ENCODE measurements at places on chromosomes 5 and 9.

GRCh38 chr5:32378966-32379365, 65.6 kb downstream of the ZFR start:
- DNase-seq: no peak

DNA sequence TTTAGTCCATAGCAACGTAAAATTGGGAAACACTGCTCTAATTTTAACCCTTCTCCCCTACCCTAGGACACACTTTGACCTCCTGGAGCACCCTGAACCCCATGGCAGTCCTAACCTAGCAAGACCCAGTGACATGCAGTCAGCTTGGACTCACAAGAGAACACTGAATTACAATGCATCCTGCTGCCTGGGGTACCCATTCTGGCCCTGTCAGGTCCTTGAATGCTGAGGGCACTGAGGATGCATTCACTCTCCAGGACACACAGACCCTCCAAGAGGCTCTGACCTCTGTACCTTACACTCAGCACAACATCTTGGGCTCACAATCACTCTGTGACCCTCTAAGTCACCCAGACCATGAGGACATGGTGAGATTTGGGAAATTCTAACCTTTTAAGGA, 1.8 kb upstream of the PROP1 start:
- DNase-seq: no peak

GRCh38 chr5:35665096-35665495, 47.4 kb downstream of the SPEF2 start:
- DNase-seq: no peak

DNA sequence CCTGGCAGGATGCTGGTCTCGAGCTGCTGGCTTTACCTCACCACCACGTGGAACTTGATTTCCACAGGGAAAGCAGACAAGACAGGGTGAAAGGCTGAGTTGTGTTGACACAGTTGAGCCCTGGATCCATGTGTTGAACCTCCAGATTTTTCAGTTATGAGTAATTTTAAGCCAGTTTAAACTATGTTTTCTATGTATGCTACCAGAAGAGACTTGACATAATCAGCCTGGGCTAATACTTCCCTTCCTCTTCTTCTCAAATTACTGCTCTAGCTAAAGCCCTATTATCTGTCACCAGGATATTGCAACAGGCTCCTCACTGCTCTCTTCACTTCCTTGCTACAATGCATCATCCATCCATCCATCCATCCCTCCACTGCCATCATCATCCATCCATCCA, 12.0 kb upstream of the PHYKPL start:
- no peak for DNase-seq

DNA sequence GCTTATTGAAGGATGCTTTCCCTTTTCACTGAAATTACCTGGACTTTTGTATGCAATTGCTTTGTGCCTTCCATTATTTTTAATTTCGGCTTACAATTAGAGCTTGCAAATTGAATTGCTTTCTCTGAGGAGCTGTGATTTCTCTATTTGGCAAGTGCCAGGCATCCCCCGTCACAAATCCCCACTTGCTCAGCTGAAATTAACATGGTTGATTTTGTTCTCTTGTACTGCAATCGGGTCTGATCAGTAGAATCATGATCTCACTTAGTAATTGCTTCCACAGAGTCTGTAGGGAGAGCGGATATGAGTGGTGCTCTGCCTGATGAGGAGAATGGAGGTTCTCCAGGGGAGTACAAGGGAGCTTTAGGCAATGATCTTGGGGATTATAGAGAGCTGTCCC, 495.5 kb upstream of the SGCD start:
- DNase-seq: no peak

DNA sequence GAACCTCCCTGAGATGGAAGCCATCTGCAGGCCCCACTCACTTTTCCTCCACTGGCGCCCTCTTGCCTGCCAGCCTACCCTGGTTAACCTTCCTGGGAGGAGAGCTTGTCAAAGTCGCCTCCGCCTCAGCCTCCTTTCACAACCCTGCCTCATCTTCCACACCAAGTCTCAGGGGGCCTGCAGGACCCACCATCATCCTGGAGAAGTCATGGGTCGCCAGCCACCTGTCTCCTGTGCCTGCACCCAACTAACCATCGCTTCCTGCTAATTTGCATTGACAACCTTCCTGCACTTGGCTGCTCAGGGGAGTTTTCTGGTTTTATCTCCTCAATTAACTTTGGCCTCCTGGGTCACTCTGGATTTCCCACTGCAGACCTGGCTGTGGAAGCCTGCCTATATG, 52.8 kb upstream of the GRHPR start:
- DNase-seq: no peak

GRCh38 chr5:67511911-67512310, 315.3 kb upstream of the CD180 start:
- DNase-seq: no peak

DNA sequence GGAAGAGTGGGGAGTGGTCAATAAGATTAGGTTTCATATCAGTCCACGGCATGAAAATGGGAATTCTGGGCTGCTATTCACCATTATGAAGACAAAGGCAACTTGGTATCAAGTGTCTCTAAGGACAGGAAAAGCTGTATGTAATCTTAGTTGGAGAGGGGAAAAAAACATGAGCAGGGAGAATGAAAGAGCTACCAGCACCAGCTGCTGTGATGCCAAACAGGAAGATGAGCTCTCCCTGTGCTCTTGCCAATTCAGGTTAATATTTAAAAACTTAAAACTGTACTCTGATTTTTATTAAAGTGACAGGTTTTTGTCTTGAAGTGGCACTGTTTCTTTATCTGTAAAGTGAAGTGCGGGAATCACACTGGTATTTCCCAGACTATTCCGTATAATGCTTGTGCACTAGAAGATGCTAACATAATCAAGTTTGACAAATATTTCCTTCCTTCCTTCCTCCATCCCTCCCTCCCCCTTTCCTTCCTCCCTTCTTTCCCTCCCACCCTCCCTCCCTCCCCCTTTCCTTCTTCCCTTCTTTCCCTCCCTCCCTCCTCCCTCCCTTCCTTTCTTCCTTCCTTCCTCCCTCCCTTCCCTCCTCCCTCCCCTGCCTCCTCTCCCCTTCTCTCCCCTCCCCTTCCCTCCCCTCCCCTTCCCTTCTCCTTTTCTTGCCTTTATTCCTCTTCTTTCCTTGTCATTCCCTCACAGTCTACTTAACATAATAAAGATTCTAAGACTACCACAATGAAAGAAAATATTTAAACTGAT, 1383.0 kb upstream of the C9orf72 start:
- DNase-seq: no peak

DNA sequence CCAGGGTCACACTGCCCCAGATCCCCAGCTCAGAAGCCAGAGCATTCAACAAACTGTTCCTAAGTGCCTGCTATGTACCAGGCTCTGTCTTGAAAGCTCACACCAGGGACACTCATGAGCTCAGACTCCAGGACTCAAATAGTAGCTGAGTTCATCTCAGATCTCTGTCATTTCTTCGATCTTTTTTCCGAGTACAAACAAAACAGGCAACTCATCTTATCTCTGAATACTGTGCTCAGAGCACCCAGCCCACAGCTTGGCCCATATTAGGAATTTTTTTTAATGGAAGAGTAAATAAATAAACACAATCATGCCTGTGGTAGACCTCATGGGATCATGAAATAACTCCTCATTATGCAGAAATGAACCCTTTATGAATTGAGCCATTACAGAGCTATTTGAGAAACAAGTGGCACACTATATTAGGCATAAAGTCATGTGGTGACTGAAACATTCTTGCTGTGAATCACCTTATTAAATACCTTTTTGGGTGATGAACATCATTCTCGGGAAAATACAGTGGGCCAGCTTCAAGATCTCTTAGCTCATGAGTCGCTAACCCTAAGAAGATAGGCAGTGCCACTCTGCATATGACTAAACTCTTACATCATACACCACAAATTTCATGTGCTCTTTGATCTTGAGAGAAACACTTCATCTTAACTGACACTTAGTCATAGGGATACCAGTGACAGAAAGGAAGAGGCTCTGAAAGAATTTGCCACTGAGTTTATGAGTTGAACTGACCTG, 9.9 kb downstream of the SH3RF2 start:
- DNase-seq: peak; percentile 28

DNA sequence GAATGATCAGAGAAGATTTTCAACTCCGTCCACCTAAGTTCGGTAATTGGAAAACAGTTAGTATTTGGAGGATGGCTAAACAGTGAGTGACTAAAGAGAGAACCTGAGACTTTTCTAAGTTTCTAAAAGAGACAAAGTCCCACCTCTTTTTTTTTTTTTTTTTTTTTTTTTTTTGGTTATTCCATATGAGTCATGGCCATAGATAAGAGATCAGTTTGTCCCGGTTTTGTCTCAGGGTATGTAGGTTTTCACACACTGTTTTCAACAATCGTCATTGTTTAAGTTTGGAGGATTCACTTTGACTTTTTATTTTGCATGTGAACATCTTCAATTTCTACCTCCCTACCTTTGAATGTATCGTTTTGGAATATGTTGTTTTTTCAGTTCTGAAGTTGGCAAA, 85.9 kb downstream of the NTRK2 start:
- no peak for DNase-seq

DNA sequence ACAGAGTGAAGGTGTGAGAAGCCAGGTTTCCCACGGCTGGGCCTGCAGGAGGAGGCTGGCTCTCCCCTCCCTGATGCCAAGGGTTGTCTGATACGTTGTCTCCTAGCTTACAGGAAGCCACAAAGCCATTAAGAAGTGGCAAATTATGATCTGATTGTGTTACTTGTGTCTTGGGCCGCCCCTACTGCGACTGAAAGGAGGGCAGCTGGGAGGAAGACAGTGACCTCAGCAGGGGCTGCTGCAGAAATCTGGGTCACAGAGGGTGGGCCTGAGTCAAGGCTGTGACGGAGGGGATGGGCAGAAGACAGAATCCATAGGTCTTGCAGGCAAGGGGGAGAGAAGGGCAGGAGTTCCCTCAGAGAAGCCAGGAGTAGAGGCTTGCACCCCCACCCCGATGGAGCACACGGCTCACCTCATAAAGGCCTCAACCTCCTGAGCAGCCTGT, 145.0 kb downstream of the FSTL4 start:
- peak; percentile 40 for DNase-seq

- no peak for DNase-seq
These were observed 957.3 kb downstream of the CDH12 start for GRCh38 chr5:21895766-21896350.

DNA sequence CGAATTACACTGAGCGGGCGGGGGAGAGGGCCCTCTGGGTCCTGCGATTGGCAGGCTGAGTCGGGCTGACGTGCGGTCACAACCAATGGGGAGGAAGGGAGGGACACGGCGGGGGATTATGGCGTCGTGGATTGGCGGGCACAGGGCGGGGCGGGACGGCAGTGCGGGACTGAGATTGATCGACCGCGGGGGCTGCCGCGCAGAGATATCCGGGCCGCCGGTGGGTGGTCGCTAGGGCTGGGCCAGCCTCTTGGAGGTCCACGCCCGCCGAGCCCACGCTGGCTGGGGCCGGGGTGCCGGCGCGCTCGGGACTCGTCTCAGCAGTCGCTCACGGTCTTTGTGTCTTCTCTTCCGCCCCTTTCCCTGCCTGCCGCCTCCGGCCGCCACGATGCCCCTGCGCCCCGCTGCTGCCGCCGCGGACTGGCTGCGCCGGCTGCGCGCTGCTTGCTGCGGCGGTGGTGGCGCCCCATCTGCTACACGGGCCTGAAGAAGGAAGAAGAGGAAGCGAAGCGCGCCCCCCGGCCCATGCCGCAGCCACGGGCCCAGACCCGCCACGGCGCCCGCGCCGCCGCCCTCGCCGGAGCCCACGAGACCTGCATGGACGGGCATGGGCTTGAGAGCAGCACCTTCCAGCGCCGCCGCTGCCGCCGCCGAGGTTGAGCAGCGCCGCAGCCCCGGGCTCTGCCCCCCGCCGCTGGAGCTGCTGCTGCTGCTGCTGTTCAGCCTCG, at the start of gene RGMB:
Gene RGMB (plus strand): TSS at position 200 of the 728 bp plus-strand sequence. CDS start 408 bp downstream, at position 608.
- DNase-seq: peak; percentile 91

DNA sequence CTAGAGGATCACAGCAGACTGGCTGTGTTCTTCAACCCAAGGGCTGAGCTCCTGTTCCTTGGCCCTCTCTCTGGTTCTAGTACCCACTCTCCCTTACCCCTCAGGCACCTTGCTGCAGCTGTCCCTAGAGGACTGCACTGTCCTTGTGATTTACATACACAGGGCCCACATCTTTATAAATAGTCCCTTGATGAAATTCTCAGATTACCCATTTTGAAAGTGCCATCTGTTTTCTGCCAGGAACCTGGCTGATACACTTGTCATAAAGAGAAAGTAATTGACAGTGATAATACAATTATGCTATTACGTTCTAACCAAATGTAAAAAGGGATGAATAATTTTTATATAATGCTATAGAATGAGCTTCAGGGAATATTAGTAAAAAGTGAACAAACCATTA, 16.5 kb upstream of the SPARC start:
- no peak for DNase-seq

DNA sequence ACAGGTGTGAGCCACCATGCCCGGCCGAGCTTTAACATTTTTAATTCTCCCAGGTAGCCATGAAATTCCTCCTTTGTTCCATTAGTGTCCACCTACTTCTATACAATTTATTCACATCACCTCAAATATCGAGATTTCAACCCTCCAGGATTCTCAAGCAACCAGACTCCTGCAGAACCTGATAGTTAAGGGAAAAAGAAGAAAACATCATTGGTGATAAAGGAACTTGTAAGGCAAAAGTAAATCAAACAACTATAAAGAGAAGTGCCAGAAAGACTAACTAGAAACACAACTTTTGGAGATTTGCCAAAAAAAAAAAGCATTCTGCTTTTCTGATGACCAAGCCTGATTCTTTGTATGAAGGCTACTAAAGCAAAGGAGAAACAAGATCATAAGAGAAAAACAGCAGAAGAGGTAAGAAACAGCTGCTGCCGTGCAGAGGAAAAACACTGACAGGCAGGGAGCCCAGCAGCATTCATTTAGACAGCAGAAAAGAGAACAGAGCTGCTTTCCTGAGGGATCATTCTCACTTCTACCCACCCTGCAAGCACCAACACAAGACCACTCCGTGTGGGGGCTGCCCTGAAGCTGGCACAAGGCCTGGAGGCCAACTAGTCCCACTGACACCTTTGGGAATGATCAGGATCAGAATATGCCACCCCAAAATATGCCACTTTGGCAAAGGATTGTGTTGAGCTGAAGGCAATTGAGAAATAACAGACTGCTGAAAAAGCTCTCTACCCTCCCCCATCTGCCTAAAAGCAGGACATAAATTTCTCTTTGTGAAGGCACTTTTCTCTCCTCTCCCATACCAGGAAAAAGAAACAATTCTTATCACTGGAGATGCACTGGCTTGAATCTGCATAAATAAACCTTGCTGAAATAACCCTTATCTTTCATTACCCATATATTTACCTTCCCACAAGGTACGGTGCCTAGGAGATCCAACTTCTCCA, 75.1 kb downstream of the ALDH7A1 start:
- DNase-seq: no peak

Data from CD4-positive, alpha-beta T cell treated with Interleukin-21 for 1 hour (primary cell).